ENCODE measurements at places on chromosomes 6 and 20.

GRCh38 chr6:155317186-155317585, 2.9 kb upstream of the TFB1M start:
- no peak for DNase-seq

DNA sequence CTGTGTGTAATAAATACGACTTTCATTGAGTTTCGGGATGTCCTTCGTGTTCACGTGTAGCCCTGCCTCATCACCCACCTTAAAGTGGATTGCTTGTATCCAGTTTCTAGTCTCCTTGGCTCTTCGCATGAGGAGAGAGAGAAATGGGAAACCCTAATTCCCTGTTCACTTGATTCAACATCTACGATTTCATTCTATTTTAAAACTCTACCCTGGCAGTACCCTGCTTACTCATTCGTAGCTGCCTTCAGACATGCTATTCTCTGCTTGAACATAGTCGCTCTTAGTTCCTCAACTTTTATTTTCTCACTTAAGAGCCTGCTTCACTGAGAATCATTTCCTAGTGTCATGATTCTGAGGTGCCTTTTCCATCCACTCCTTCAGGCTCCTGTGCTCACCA, 163.6 kb downstream of the EYA4 start:
- no peak for DNase-seq

- DNase-seq, result no peak
Measured at GRCh38 chr6:118784641-118785164, 109.2 kb upstream of the ASF1A start.

DNA sequence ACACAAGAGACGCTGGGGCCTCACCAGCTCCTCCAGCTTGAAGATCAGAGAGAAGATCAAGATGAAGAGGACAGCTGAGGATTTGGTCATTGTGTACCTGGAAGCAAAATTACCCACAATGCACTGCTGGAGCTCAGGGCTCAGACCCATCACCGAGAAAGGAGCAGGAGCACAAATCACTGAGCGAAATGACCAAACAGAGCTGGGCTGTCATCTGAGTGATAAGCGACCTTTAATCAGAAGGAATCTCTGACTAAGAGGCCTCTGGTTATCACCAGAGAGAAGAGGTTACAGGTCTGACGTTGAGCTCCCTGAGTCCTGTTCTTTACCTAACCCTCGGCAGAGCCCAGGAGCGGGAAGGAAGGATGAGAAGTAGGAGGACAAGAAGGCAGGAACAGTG, 47.5 kb upstream of the CDH22 start:
- DNase-seq, result no peak

GRCh38 chr6:155412335-155412734, 43.3 kb downstream of the NOX3 start:
- DNase-seq, result no peak

DNA sequence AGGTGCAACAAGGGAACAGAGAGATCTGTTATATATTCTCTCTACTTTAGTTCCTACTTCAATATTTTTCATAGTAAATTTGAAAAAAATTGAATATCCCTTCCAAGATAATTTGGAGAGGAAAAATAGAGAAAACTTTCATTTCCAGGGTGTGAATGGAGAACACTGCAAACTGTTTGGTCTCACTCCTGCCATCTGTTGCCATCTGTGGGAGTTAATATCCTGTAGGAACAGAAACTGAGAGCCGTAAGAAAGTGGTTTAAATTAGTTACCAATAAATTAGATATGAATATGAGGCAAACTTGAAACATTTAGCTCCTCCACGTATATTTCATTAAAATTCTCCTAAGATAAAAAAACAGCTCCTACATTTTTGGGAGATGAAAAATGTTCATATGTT, 4.2 kb downstream of the ZNF337 start:
- no peak for DNase-seq

GRCh38 chr6:137104926-137105325, 60.2 kb upstream of the IL20RA start:
- DNase-seq, result no peak

Measured in activated CD4-positive, CD25-positive, alpha-beta regulatory T cell (primary cell).